Nephron progenitor cell (in vitro differentiated cells): ENCODE measurements at places on chromosomes 13 and 19.

- no peak overlapping the region for H3K4me3 ChIP-seq
- H3K4me1 ChIP-seq = no peaks in the 10 kb centered on the region
- H3K27me3 ChIP-seq = peaks cover 81% of the 10 kb centered on the region
- H3K27ac ChIP-seq = no peak overlapping the region
- DNase-seq = no peak
Observed at GRCh38 chr19:19215792-19216191, 4.0 kb downstream of the NCAN start.

DNA sequence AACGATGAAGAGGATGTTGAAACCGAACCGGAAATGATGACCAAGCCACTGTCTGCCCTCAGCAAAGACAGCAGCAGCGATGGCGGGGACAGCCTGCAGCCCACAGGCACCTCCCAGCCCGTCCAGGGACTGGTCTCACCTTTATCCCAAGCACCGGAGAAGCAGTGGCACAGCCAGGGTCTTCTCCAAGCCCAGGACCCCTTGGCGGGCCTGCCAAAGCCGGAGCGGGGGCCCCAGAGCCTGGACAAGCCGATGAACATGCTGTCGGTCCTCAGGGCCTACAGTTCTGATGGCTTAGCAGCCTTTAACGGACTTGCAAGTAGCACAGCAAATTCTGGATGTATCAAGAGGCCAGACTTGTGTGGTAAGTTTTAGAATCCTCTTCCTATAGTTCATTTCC lies 177.0 kb downstream of the ZNF536 start:
- H3K27me3 ChIP-seq = peaks cover 13% of the 10 kb centered on the region
- H3K4me3 ChIP-seq = no peak overlapping the region
- H3K4me1 ChIP-seq = peaks cover 8% of the 10 kb centered on the region
- no peaks in the 10 kb centered on the region for H3K36me3 ChIP-seq
- no peak overlapping the region for H3K27ac ChIP-seq

GRCh38 chr13:72258340-72258981 lies 391.5 kb upstream of the DACH1 start:
- H3K4me3 ChIP-seq = no peak overlapping the region
- no peaks in the 10 kb centered on the region for H3K4me1 ChIP-seq
- H3K27me3 ChIP-seq = peaks cover 5% of the 10 kb centered on the region

GRCh38 chr13:97978651-97979050 lies 25.2 kb downstream of the IPO5 start:
- H3K4me1 ChIP-seq = peaks cover 50% of the 10 kb centered on the region
- H3K4me3 ChIP-seq = peak overlapping the region; percentile 94
- H3K27me3 ChIP-seq = no peaks in the 10 kb centered on the region
- DNase-seq = no peak

DNA sequence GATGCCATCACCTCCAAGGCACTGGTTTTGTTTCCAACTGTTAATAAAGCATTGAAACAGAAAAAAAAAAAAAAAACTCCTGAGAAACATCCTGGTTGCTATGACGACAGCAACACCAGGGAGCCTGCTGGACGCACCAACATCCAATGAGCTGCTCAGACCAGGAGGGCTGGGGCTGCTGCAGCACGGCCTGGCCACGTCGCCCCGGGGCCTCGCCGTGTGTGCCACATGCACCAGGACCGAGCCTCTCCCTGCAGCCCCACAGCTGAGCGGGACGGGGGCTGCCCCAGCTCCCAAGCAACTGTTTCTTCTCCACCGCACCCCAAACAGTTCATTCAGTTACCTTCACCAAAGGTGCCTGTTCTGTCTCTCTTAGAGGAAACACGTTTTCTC lies 54.5 kb downstream of the RASA3 start:
- peaks cover 44% of the 10 kb centered on the region for H3K4me1 ChIP-seq
- peak; percentile 34 for DNase-seq
- H3K27me3 ChIP-seq = peaks cover 23% of the 10 kb centered on the region
- H3K36me3 ChIP-seq = peaks cover 17% of the 10 kb centered on the region
- H3K27ac ChIP-seq = no peak overlapping the region
- no peak overlapping the region for H3K4me3 ChIP-seq

DNA sequence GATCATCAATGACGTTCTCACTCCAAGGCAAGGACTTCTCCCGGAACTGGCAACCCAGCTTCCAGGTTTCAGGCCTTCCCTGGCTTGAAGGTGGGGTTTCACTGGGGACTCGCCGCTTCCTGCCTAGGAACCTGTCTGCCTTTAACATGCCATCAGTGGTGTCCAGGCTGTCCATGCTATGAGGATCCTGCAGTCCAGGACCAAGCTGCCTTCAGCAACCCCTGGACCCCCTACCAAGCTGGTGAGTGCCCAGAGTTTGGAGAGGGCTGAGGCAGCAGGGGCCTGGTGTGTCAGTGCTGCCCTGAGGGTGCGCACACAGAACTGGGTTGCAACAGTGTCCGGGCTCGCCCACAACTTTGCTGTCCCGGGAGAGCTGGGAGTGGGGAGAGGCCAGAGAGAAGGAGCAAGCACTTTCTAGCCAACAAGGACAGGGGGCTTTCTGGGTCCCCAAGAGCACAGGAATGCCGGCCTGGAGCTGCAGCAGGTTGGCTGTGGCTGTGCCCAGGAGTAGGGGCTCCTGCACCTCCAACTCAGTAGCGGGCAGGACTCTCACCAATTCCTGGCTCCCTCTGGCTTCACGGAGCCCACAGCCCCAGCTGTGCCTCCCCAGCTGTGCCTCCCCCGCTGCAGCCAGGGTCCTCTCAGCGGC lies 1563.2 kb upstream of the MIR17HG start:
- DNase-seq = no peak
- H3K36me3 ChIP-seq = no peaks in the 10 kb centered on the region
- no peak overlapping the region for H3K27ac ChIP-seq
- H3K4me1 ChIP-seq = no peaks in the 10 kb centered on the region
- H3K27me3 ChIP-seq = no peaks in the 10 kb centered on the region
